ENCODE measurements at places on chromosomes 1 and 21.

- no peak for DNase-seq
Observed at GRCh38 chr1:179719272-179719671, 23.8 kb upstream of the FAM163A start.

- DNase-seq: no peak
Observed at GRCh38 chr1:205012391-205013140, 30.4 kb upstream of the CNTN2 start.

DNA sequence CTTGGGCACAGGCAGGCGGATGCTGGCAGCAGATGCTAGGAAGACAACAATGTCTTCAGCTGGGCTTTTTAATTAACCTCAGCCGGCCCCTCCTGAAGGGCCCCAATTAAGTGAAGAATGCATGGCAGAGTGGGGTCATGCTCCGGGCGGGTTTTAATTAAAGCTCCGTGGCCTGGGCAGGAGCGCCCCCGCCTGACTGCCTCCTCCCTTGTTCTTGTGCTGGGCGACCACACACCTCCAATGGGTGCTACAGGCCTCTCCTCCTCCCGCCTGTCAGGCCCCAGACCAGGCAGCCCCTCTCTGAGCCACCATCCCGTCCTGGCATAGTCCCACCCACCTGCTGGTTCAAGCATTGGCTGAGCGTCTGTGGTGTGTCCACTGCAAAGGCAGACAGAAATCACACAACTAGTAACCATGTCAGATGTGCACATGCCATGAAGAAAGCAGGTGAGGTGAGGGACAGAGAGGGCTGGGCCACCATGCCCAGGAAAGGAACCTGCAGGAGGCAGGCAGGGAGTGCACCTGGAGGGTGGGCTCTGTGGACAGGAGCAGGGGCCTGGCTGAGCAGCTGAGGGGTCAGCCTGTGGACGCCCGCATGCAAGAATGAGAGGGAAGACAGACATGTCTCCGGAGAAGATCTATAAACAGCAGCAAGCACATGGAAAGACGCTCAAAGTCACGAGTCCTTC, 8.5 kb upstream of the ARF1 start:
- peak; percentile 72 for DNase-seq

DNA sequence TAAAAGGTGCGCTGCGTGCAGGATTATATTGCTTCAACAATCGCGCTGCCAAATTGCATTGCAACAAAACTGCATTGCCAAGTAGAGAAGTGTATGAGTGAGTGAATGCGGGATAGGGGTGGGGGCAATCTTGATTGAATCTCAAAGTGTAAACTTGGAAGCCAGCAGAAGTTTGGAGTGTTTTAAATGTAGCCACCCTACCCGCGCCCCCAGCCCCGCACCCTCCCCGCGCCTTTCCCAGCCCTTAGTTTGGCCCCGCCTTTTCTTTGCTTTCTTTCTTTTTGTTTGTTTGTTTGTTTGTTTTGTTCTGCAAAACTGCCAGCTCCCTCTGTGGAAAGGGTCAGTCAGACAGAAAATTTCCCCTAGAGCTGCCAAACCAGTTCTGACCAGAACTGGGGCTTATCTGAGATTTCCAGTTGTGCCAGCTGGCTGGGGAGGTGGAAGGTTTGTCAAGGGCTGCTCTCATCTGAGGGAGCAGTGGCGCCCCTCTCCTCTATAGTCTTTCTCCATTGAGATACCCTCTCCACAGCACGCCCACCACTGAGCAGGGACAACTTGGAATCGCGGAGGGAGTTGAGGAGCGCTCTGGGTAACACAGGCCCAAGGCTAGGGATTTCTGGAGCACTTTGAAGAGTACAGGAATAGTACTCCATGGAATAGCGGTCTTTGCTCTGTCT, 666 bp upstream of the BEND5 start:
- DNase-seq: peak; percentile 14

DNA sequence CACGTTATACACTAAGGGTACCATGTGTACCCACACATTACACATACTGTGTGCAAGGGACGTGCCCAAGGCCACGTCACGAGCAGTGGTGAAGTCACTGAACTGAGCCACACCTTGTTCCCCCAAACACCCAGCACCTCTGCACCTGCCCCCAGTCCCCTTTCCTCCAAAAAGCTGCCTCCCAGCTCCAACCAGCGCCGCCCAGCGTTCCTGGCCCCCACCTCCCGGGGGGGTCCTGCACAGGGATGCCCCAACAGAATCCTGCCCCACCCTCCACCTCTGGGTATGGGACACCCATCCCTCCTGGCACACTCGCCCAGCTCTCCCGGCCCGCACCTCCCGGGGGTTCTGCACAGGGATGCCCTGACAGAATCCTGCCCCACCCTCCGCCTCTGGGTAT, 54.1 kb downstream of the CHD5 start:
- no peak for DNase-seq

DNA sequence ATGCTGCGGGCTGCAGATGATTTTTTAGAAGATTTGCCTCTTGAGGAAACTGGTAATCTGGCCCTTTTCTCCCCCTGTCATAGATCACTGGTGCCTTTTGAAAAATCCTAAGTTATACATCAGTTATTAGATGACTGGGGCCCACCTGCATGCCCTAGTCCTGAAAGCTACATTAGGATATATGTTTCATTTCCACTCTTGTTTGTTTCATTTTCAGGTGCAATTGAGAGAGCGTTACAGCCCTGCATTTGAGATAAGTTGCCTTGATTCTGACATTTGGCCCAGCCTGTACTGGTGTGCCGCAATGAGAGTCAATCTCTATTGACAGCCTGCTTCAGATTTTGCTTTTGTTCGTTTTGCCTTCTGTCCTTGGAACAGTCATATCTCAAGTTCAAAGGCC, 8.1 kb upstream of the IFI44 start:
- no peak for DNase-seq

DNA sequence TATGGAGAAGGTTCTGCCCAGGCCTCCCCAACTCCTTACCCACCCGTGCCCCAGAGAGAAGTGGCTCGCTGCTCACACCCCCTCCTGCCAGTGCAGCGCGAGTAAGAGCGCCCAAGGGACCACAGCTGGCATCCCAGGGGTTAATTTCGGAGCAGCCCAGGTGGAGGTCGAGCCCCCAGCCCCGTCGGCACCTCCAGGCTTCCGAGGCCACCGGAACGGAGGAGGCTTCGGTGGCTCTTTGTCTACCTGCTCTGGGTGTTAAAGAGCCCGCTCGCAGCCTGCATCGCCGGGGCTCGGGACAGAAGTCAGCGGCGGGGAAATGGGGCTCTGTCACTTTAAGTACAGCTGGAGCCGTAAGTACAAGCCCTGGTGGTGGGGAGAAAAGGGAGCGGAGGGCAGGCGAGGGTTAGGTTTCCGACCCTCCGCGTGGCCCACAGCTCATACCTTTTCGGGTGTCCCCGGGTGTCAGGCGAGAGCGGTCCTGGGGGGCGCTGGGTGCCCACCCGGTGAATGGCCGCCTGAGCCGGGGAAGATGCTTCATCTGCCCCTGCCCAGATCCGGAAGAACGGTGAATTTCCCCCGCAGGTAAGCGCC, 89.4 kb upstream of the IPO9 start:
- DNase-seq: no peak

- DNase-seq: no peak
Observed at GRCh38 chr1:44408632-44409602, 3.9 kb downstream of the RNF220 start.

GRCh38 chr21:15947677-15948076, 217.9 kb downstream of the USP25 start:
- no peak for DNase-seq

DNA sequence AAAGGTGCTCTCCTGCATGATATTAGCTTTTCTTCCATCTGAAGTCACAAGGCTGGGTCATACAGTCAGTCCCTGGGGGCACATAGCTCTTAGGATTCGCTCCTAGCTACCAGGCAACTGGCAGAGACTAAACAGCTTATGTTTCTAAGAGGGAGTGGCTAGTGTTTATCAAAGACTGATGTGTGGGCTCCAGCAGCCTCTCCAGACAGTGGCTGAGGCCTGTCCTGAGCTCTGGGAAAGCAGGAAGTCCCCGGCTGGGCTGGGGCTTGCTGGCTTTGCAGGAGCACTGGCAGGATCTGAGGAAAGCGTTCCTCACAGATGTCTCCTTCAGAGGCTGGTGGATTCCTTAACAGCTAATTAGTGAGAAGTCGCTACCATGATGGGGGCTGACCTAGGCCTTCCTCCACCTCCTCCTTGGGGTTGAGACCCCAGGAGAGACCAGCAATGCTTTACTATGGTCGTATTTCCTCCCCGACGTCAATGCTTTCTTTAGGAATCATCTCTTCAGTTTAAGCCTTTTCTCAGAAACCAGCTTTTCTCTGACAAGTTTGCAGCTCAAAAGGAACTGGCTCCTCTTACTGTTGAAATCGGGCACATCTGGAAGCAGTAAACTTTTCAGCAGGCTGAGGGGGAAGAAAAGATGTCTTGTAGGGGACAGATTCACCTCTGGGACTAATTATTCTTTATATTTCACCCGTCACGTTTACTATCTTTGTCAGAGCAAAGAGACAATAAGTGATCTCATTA, 33.5 kb upstream of the HHAT start:
- no peak for DNase-seq

- DNase-seq: no peak
Observed at GRCh38 chr1:232474826-232475225, 155.1 kb downstream of the SIPA1L2 start.

DNA sequence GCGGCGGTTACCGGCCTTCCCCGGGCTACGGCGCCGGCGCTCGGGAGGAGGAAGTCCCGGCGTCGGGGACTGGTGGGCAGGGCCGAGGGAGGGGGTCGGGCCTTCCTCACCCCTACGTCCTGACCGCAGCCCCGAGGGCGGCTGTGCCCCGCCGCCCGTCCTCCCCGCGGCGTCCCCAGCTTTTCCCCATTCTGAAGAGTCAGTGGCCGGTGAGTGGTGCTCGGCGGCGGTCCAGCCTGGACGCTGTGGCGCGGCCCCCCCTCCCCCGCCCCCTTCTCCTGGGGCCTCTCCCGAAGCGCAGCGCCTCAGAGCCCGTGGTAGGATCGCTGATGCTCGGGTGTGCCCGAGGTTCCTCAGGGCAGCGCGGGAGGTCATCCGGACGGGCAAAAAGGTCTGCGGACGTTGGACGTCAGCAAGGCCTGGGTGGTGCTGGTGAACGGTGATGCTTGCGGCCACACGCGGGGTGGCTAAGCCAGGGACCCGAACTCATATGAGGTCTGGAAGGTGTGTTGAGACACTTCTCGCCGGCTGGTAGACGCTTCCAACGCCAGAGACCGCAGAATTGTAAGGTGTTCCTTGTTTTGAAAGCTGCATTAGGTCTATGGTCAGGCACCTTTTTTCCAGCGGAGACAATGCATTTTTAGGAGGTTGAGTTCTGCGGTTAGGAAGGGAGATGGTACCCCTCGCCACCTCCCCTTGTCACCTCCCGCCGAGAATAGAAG, 725 bp downstream of the SLC25A33 start:
- peak; percentile 50 for DNase-seq

DNA sequence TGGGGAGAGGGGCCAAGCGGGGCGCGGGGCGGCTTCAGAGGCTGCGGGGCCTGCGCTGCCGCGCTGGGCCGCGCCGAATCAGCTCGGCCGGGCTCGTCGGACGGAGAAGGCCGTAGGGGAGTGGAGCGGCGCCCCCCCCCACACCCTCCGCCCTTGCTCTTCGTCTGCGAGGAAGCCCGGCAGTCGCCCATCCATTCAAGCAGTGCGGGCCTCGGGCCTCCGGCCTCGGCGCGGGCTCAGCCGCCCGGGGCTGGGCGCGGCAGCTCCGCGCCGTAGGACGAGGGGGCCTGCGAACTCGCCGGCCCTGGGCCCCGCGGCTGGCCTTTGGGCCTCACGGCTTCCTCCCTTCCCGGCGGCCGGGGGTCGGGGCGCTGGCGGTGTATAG, 564 bp downstream of the CTPS1 start:
- DNase-seq: no peak

DNA sequence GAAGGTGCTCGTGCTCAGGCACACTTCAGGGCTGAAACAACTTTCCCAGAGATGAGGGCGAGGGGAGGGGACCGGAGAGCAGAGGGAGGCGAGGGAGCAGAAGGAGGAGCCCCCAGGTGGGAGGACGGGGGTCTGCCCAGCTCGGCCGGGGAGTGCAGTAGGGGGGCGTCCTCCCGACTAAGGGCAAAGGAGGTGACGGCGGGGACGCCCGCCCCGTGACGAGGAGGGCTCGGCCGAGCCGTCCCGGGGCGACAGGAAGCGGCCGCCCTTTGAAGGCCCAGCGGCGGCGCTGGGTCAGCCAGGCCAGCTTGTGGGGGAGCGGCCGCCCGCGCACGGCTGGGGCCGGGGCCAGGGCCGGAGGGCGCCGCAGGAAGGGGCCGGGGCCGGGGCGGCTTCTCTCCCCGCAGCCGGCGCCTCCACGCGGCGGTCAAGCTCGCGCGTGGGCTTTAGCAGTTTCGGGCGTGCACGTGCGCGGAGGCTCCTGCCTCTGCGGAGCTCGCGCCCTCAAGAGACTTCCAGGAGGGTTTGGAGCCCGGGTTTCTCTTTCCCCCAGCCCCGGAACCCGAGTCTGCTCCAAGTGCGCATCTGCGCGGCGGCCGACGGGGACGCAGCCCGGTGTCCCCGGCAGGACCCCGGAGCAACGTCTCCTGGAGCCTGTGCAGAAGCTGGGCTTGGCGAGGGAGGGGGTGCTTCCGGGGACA, 100.8 kb upstream of the SLC45A1 start:
- no peak for DNase-seq

GRCh38 chr1:112762541-112763500, 47.7 kb upstream of the PPM1J start:
- no peak for DNase-seq

GRCh38 chr1:165543532-165544438, at the start of gene LRRC52:
TSS of gene LRRC52 (plus strand) at chr1:165544000. CDS start at chr1:165544297, 297 bp downstream.
- DNase-seq: no peak

GRCh38 chr1:53180226-53180625, 16.4 kb upstream of the CPT2 start:
- DNase-seq: no peak

- DNase-seq: no peak
Observed at GRCh38 chr1:182113879-182114626, 52.5 kb upstream of the ZNF648 start.

DNA sequence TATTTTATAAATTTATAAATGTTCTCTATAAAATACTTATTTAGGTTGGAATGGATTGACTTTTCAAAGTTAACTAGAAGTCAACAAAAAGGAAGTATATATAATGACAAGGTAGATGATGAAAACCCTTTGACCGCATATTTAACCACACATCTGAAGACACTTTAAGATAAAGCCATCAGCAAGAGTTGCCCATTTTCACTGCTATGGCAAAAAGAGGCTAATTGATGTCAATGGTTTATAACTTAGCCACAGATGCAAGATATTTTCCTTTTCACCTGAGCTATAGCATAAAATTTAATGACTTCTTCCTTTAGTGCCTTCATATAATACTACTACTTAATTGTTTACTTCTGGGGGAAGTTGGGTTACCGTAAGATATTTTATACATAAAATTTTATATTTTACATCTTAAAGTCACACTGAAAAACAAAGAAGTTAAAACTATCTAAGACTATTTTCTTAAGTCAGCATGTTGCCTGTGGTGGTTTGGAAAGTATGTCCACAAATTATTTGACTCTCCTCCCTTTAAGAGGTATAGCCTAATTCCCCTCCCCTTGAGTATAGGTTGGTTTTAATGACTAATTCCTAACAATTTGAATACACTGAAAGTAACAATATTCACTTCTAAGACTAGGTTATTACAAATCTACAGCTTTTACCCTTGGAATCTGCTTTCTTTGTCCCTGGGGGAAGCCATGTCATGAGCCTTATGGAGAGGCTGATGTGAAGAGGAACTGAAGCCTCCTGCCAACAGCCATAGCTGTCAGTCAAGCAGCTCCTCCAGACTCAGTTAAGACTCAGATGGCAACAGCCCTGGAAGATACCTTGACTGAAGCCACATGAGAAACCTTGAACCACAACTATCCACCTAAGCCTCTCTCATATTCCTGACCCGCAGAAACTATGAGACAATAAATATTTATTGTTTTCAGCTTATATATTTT, 40.3 kb upstream of the LRRC8B start:
- DNase-seq: no peak

- DNase-seq: no peak
Observed at GRCh38 chr1:239897458-239897857, 194.2 kb upstream of the FMN2 start.

- DNase-seq: no peak
Observed at GRCh38 chr1:157380523-157380922, 171.8 kb downstream of the FCRL5 start.

Data from NCI-H146 (cell line).